ENCODE measurements at places on chromosomes 16 and 17.
A peak's percentile ranks its signal among the peaks of the same experiment; 100 is the strongest.

DNA sequence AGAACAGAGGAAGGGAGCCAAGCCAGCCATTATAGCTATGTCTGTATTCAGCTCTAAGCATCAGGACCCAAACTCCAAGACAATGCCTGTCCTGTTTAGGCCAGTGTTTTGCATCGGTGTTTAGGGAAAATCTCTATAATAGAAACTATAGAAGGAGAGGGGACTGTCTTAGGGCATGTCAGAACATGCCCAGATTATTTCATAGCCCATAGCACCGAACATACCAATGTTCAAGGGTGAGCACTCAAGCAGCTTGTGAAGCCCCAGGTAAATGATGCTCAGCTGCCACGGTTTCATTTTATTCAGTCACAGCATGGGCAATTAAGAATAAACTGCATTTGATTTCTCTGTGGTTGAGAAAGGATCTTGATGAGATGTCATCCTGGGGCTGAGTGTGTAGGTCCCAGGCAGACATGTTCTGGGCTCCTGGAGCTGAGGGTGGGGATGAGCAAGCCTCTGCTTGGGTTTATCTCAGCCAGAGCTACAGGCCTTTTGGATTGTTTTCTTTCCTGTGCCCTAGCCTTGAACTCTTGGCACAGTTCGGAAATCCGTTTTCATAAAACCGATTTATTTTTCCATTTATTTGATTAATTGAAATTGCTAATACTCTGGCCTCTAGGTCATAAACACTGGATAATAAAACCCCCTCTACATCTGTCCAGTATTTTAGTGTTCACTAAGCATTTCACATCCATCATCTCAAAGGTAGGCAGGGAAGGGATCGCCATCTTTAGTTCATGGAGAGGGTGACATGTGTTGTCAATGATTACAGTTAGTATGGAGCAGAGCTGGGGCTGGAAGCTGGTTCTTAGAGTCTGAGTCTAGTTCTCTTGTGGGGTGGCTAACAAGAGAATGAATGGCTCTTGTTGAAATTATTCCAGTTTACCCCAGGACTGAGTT is 290.7 kb upstream of the ASIC2 start:
- H3K4me3 ChIP-seq: no peak overlapping the region
- DNase-seq: no peak
- no peaks in the 10 kb centered on the region for H3K36me3 ChIP-seq
- no peaks in the 10 kb centered on the region for H3K4me1 ChIP-seq

GRCh38 chr16:51880776-51881175 is 666.2 kb downstream of the TOX3 start:
- no peak for DNase-seq
- H3K27me3 ChIP-seq: no peaks in the 10 kb centered on the region
- no peaks in the 10 kb centered on the region for H3K4me1 ChIP-seq
- H3K27ac ChIP-seq: no peak overlapping the region

GRCh38 chr16:70433458-70434103 is 5.3 kb downstream of the ST3GAL2 start:
- peaks cover 24% of the 10 kb centered on the region for H3K36me3 ChIP-seq
- H3K27ac ChIP-seq: peak overlapping the region; percentile 79
- no peak for DNase-seq
- peak overlapping the region; percentile 80 for H3K4me3 ChIP-seq
- H3K4me1 ChIP-seq: peaks cover 64% of the 10 kb centered on the region
- H3K27me3 ChIP-seq: no peaks in the 10 kb centered on the region

- no peak overlapping the region for H3K27ac ChIP-seq
- H3K36me3 ChIP-seq: no peaks in the 10 kb centered on the region
- DNase-seq: no peak
- no peak overlapping the region for H3K4me3 ChIP-seq
- no peaks in the 10 kb centered on the region for H3K27me3 ChIP-seq
Measured at GRCh38 chr16:35626041-35626440, 2166.6 kb downstream of the TP53TG3F start.

DNA sequence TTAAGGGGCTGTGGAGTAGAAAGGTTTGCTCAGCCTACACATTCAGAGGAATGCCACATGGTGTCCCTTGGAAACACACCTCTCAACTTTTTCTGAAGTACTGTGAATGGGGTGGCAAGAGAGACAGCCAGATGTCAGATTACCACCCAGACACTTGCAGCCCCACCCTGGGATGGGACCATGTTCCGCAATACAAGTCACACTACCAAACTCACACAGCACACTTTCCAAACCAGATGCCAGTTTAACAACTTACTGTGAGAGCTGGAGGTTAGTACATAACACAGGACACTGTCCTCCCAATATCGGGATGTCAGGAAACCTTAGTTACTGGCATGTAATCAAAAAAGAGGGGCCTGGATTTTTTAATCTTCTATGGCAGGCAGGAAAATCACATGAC is 7.9 kb downstream of the USP7 start:
- H3K36me3 ChIP-seq: peaks cover 4% of the 10 kb centered on the region
- no peak for DNase-seq
- H3K4me1 ChIP-seq: peaks cover 72% of the 10 kb centered on the region

GRCh38 chr17:82832411-82832810 is 7.4 kb downstream of the ZNF750 start:
- no peak overlapping the region for H3K27ac ChIP-seq
- H3K36me3 ChIP-seq: peaks cover 53% of the 10 kb centered on the region
- no peak for DNase-seq
- no peaks in the 10 kb centered on the region for H3K4me1 ChIP-seq

DNA sequence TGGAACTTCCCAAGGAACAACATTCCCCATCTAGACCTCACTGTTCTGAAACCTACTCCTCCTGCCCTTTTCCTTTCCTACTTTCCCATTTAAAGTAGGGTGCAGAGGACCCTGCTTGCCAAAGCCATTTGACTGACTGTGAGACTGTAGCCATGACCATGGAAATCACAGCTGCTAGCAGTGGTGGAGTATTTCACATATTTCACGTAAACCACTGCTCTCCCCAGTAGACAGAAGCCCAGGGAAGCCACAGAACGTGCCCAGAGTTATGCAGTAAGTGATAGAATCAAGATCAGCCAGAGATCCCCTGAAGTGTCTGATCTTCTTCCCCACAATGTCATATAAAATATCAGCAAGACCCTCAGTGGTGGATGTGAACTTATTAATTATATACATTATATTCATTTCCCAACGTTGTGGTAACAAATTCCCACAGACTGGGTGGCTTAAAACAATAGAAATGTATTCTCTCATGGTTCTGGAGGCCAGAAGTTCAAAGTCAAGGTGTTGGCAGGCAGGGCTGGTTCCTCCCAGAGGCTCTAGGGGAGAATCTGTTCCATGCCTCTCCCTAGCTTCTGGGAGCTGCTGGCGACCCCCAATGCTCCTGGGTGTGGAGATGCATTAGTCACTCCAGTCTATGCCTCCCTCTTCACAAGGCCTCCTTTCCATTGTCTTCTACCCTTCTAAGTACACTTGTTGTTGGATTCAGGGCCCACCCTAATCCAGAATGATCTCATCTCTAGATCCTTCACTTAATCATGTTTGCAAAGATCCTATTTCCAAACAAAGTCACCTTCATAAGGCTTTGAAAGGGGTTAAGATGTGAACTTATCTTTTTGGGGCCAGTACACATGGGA is 20.7 kb upstream of the PRM1 start:
- no peaks in the 10 kb centered on the region for H3K36me3 ChIP-seq
- H3K27me3 ChIP-seq: no peaks in the 10 kb centered on the region
- peaks cover 42% of the 10 kb centered on the region for H3K4me1 ChIP-seq
- peak overlapping the region; percentile 62 for H3K27ac ChIP-seq

- H3K27ac ChIP-seq: no peak overlapping the region
- H3K27me3 ChIP-seq: peaks cover 26% of the 10 kb centered on the region
- H3K36me3 ChIP-seq: no peaks in the 10 kb centered on the region
- no peak for DNase-seq
- H3K4me3 ChIP-seq: no peak overlapping the region
Measured at GRCh38 chr17:43881181-43881580, 26.2 kb downstream of the MPP2 start.

GRCh38 chr16:85573696-85574641 is 39.2 kb upstream of the GSE1 start:
- H3K36me3 ChIP-seq: peaks cover 3% of the 10 kb centered on the region
- H3K4me3 ChIP-seq: no peak overlapping the region
- no peak overlapping the region for H3K27ac ChIP-seq
- no peaks in the 10 kb centered on the region for H3K27me3 ChIP-seq

DNA sequence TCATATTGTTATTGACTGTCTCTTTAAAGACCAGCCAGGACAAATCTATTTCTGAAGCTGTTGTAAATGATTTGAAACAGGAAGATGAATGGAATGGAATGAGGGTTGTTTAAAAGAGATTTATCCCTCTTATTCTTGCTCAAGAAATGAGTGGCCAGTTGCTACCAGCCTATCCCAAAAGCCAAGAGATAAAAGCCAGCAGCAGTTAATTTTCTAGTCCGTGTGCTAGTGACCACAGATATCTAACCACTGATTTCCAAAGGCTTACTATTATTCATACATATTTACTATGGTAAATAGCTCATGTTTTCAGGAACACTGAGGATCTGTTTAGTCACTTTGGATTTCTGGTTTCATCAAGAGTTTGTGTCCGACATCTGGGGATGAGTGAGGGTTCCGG is 105.7 kb downstream of the CDH13 start:
- peaks cover 8% of the 10 kb centered on the region for H3K27me3 ChIP-seq
- no peak overlapping the region for H3K27ac ChIP-seq
- DNase-seq: no peak
- no peaks in the 10 kb centered on the region for H3K36me3 ChIP-seq
- H3K4me3 ChIP-seq: no peak overlapping the region

- H3K36me3 ChIP-seq: no peaks in the 10 kb centered on the region
- peaks cover 10% of the 10 kb centered on the region for H3K4me1 ChIP-seq
- no peaks in the 10 kb centered on the region for H3K27me3 ChIP-seq
- H3K27ac ChIP-seq: no peak overlapping the region
- DNase-seq: no peak
Measured at GRCh38 chr16:49469311-49469670, 95.7 kb downstream of the C16orf78 start.

GRCh38 chr17:65401561-65401960 is 159.9 kb downstream of the AXIN2 start:
- no peak for DNase-seq
- H3K4me3 ChIP-seq: no peak overlapping the region
- H3K27ac ChIP-seq: no peak overlapping the region
- H3K36me3 ChIP-seq: no peaks in the 10 kb centered on the region
- H3K4me1 ChIP-seq: no peaks in the 10 kb centered on the region

GRCh38 chr16:67902831-67903230 is 9.8 kb downstream of the PSKH1 start:
- H3K27ac ChIP-seq: no peak overlapping the region
- peaks cover 18% of the 10 kb centered on the region for H3K36me3 ChIP-seq
- H3K4me1 ChIP-seq: peaks cover 23% of the 10 kb centered on the region
- H3K27me3 ChIP-seq: no peaks in the 10 kb centered on the region
- H3K4me3 ChIP-seq: no peak overlapping the region
- DNase-seq: no peak

DNA sequence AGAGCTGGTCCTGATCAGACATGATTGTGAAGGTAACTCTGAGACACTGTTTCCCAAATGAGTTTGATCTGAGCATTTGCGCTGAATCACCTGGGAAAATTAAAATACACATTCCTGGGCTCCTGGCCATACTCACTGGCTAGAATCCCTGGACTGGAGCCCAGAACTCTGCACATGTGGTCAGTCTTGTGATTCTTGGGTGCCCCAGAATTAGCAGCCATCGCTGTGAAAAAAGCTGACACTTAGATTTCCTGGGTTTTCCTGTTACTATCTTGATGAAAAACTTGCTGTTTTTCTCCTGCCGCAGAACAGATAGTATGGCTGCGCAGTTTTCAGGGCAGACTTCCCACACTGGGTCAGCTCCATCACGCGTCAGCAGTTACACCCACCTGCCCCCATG is 24.6 kb downstream of the NECAB2 start:
- peaks cover 14% of the 10 kb centered on the region for H3K4me1 ChIP-seq
- DNase-seq: no peak
- no peak overlapping the region for H3K4me3 ChIP-seq
- peaks cover 3% of the 10 kb centered on the region for H3K36me3 ChIP-seq
- H3K27ac ChIP-seq: no peak overlapping the region

DNA sequence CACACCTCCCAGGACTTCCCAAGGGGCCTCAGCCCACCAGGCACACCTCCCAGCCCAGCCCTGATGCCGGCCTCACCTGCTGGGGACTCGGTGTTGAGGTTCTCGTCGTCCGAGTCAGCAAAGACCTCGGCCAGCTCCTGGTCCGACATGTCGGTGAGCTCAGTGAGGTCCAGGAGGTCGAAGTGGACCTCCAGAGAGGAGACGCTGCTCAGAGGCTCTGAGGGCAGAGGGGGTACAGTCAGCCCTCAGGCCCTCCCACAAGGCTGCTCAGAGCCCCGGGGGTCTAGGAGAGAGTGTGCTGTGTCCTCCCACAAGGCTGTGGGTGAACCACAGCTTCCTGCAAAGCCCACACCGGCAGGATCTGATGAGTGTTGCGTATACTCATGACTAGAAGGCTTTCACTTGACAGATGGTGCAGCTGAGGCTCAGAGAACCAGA is 10.5 kb downstream of the DBNDD1 start:
- H3K27me3 ChIP-seq: no peaks in the 10 kb centered on the region
- peaks cover 90% of the 10 kb centered on the region for H3K4me1 ChIP-seq
- peak overlapping the region; percentile 68 for H3K4me3 ChIP-seq
- peak; percentile 82 for DNase-seq
- peaks cover 23% of the 10 kb centered on the region for H3K36me3 ChIP-seq

DNA sequence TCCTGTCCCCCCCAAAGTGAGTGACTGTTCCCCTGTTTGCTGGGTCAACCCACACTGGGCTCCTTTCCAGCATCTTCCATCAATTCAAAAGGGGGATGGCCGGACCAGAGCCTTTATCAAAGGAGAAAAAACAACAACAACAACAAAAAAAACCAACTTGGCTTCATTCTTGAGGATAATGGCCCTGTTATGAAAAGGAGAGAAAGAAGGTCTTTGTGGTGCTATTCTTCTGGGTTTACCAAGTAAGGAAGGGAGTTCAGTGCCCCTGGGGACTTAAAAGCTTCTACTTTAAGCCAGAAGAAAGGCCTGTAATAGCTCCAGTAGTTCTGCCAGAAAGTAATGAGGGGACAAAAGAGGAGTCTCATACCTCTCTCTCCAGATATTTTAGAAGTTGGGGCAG is 71.5 kb downstream of the RGS9 start:
- no peak for DNase-seq
- no peaks in the 10 kb centered on the region for H3K36me3 ChIP-seq
- peaks cover 10% of the 10 kb centered on the region for H3K27me3 ChIP-seq
- no peaks in the 10 kb centered on the region for H3K4me1 ChIP-seq
- H3K4me3 ChIP-seq: no peak overlapping the region

DNA sequence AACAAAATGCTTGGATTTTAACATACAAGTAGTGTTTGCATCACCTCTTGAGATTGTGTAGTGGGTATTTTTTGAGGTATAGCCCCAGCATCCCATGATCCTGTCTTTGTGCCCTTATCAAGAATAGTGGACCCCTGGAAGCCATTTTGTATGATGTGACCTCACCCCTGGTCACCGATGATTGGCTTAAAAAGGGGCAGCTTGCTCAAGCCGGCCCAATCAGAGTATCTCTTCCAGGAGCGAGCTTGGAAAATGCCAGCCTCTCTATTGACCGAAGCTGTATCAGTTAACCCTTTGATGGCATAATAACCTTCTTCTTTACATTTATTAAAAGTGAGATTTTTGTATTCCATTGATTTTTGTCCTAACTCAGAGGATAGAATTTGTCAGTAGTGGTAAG is 55.5 kb upstream of the FAM20A start:
- H3K36me3 ChIP-seq: no peaks in the 10 kb centered on the region
- DNase-seq: no peak
- H3K27me3 ChIP-seq: peaks cover 5% of the 10 kb centered on the region
- H3K4me3 ChIP-seq: no peak overlapping the region

- peak overlapping the region; percentile 50 for H3K4me3 ChIP-seq
- peak overlapping the region; percentile 20 for H3K27ac ChIP-seq
- peaks cover 50% of the 10 kb centered on the region for H3K27me3 ChIP-seq
- DNase-seq: no peak
- peaks cover 27% of the 10 kb centered on the region for H3K4me1 ChIP-seq
- H3K36me3 ChIP-seq: peaks cover 1% of the 10 kb centered on the region
Measured at GRCh38 chr17:36943250-36944191, 5.2 kb upstream of the AATF start.
